ENCODE measurements at places on chromosomes 5 and 9. TPM values are rescaled to one million over a fixed set of nuclear protein-coding genes. Genes with fewer than 3 reads are reported as not detected.

Gene ATP10B
- not detected for total RNA-seq

Gene PCDHA6
- 2.7 TPM for total RNA-seq

DNA sequence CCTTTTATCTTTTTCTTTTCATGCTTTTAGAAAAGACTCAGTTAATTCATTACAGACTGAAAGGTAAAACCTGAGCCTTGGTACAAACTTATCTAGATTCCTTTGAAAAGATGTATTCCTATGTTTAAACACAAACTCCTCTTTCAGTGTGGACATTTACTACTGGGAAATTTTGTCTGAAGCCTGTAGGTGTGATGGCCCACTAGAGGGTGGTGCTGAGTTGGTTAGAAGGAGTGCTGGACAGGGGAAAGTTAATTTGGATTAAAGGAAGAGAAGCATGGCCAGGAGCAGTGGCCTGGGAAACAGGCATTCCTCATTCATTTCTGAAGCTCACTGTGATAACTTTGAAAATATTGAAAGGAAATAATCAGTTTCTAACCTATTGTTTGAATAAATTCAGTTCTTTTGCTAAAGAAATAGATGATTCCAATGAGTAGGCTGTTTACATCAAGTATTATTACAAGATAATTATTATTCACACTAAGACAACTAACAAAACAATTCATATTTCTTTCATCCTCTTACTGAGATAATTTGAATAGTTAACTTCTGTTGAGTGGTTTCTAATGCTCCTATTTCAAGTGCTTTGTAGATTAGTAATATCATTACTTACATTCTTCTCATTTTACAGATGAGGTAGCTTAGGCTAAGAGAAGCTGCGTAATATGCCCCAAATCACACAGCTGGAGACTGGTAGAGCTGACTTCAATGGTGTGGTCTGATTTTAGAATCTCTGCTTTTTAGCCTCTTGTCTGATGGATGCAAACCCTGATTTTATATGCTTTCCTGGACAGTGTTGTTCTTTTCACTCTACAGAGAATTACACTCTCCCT lies 150.9 kb downstream of the ADGRV1 start:
- peak; percentile 59 for DNase-seq

- DNase-seq = no peak
Measured at GRCh38 chr9:26057050-26057449, 378.8 kb upstream of the TUSC1 start.

DNA sequence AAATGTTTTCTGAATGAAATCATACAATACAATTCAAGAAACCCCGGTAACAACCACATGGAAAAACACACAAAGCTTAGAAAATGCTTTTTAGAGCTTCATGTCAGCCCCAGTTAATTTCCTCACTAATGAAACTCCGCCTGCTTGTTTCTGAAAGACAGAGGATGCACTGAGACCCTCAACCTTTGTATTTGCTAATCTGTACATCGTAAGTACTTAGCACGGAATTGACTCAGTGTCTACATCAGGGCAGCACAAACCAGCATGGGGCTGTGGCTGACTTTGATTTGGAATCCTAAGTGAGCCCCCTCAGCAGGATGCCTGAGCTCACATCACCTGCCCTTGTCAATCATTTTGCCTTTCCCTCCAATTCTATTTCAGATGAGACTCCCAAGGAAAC lies 499.1 kb upstream of the MPDZ start:
- DNase-seq = peak; percentile 41
